OCI-LY7 (cell line): ENCODE measurements at places on chromosomes 2 and 18.

DNA sequence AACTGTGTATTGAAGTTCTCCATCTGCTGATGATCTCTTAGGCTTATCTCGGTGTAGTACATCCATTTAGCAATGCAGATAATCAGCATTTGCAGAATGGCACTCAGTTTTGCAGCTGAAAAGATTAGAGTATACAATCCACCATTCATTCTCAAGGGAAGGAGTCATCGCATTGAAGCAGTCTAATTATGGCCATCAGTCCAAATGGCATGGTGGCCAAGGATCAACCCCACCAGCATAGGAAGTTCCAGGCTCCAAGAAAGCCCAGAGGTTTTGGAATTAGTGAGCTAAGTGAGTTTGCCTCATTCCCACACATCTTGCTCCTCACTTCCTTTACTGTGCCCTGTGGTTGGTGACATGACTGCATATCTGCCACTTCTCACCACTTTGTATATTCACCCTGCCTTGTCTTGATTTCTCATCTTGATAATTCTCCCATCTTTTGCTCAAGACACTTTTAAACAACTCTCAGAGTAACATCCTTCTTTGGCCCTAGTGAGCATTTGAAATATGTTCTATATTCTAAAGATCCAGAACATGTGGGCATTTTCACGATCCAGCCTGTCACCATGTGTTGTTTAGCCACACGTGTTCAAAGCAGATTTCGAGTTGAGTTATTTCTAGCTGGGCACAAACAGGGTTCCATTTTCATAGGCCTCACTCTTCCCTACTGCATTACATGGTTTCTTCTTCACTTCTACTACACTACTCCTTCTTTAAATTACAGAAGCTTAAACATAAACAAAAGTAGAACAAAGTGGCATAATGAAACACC lies 1119.8 kb downstream of the TSN start:
- no peak for DNase-seq

- no peak for DNase-seq
These were observed 7.6 kb downstream of the GPR17 start for GRCh38 chr2:127653421-127654083.

GRCh38 chr2:102139851-102140250 lies 2.7 kb upstream of the IL1R1 start:
- DNase-seq, result no peak

GRCh38 chr2:1766425-1766824 lies 22.1 kb upstream of the PXDN start:
- DNase-seq, result no peak

- DNase-seq, result no peak
These were observed 6.7 kb downstream of the CRIM1 start for GRCh38 chr2:36362291-36362690.
